ENCODE measurements at places on chromosomes 6 and 20.
A peak's percentile ranks its signal among the peaks of the same experiment; 100 is the strongest.

DNA sequence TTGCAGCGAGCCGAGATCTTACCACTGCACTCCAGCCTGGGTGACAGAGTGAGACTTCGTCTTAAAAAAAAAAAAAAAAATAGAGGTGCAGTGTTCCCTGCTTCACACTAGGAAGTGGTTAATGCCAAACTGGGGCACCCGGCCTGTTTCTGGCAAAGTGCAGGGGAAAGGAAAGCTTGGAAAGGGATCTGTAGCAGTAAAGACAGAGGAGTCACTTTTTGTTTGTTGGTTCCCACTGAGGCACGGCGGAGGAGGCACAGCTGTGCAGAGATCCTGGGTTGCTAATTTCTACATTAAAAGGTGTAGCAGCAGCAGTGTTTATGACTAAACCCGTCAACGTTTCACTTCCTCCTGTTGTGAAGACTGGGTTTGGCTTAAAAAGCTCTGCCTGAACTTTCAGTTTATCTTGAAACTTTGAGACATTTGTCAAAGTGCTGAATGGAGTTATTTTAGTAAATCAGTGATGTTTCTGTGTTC lies 125.6 kb downstream of the CARMIL1 start:
- DNase-seq: peak; percentile 51

DNA sequence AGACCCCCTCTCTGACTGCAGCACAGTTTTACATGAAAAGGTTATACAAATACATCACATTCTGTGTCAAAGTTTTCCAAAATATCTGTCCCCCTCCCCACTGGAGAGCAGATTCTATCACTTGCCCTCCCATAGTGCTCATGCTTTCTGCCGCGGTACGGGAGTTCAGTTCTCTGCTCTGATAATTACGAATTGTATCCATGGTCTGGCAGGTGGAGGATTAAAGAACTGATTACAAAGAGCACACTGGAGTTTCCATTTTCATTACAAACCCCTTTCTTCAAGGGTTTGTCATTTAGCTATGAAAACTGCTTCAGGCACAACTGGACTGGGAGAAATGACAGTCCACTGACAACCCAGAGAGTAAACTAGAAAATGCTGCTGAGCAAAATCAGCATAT lies 166.0 kb downstream of the PDSS2 start:
- no peak for DNase-seq

- no peak for DNase-seq
Observed at GRCh38 chr6:152117156-152118133, 310.0 kb downstream of the ESR1 start.

DNA sequence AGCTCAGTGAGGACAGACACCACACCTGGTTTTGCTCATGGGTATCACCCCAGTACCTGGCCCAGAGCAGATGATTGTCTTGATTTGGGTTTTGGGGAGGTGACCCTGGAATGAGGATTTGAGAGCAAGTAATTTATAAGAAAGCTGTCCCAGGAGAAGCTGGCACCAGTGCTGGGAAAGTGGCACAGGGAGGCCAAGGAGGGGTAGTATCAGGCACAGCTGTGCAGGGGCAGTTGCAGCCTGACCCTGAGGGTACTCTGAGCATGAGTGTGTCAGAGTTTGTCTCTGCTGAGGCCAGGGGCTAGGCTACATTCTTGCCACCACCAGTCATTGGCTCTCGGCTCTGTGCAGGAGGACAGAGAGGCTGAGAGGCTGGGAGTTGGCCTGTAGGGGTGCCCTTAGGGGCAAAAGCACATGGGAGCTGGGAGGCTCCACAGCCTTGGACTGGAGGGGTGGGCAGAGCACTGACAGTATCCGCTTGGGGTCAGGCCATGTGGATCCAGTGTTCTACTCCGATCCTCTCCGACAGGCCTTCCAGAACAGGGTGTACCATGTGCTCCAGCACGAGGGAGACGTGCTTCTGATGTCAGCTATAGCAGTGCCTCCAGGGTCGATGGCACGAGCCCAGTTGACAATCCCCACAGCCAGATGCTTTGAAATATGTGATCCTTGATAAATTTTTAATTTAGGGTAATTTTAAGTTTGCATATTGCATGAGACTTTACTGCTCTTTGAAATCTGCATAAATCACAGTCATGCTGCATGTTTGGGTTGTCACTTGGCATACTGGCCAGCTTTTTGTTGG lies 121.3 kb downstream of the PHACTR3 start:
- DNase-seq: no peak

DNA sequence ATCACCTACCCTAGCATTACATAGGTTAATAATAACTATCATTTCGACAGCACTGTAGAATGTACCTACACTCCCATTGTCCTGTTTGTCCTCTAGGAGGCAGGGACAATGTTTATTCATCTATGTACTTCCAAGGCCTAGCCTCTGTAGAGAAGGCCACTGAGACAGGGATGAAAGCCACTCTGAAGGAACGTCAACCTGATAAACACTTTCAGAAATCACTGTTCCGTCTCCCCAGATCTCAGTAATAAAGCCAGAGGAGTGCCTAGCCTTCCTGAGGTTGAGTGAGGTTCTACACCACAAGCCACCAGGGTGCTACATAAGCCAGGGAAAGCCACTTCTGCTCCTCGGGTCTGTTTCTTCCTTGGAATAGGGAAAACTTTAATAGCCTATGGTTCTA lies 44.8 kb downstream of the POPDC3 start:
- no peak for DNase-seq

- DNase-seq: no peak
Observed at GRCh38 chr6:84773431-84774156, 9.2 kb upstream of the TBX18 start.

DNA sequence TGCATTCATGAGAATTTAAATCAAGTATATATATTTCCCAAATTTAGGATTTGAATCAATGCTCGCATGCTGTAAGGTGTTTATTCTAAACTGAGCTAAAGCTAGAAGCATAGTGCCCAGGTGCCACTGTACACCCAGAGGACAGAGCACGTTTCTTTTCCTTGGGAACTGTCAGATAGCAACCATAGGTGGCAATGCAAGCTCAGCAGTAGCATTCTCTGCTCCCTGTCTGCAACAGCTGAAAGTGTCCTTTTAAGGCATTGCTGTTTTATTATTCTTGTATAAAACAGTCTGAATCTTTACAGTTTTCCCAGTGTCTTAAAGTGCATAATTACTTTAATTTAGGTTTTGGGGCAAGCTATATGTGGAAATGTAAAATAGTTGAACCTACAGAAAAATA lies 443.4 kb upstream of the MMS22L start:
- DNase-seq: no peak

DNA sequence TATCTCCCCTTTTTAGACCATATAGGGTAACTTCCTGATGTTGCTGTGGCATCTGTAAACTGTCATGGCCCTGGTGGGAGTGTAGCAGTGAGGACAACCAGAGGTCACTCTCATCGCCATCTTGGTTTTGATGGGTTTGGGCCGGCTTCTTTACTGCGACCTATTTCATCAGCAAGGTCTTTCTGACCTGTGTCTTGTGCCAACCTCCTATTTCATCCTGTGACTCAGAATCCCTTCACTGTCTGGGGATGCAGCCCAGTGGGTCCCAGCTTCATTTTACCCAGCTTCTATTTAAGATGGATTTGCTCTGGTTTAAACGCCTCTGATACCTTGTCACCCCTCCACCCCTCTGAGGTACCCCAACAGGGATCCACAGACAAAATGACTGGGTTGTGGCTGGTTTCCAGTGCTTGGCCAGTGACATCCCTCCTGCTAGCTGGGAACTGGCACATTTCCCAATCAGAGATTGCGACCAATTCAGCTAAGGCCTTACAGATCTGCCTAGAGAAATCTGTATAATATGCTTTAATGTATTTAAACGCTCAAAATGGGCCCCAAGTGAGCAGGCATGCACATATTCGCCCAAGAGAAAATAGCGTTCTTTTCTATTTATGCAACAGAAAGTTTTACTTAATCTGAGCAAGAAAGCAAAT lies 315.6 kb upstream of the QKI start:
- no peak for DNase-seq

- DNase-seq: no peak
Observed at GRCh38 chr6:169991031-169991390, 239.6 kb downstream of the ERMARD start.

- DNase-seq: no peak
Observed at GRCh38 chr20:44908987-44909871, 631 bp upstream of the PABPC1L start.

GRCh38 chr6:7617801-7618764 lies 28.1 kb downstream of the SNRNP48 start:
- peak; percentile 19 for DNase-seq

DNA sequence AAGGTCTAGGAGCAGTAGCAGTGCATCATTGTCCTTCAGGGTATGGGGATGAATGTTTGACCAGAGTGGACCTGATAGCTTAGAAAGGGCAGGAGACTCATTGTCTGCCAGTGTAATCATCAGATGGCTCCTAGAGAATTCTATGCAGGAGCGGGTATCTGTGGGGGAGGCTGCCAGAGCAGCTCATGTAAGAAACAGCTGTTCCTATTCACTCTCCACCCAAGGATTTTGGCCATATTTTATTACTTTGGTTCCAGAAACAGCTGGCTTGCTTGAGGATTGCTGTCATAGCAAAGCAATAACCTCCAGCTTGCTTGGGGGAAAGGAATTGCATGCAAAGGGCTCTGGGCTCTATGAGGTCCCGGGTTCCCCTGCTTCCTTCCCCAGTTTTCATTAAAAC lies 44.1 kb downstream of the RALY start:
- DNase-seq: no peak

GRCh38 chr6:133804265-133804664 lies 84.6 kb upstream of the TCF21 start:
- no peak for DNase-seq

DNA sequence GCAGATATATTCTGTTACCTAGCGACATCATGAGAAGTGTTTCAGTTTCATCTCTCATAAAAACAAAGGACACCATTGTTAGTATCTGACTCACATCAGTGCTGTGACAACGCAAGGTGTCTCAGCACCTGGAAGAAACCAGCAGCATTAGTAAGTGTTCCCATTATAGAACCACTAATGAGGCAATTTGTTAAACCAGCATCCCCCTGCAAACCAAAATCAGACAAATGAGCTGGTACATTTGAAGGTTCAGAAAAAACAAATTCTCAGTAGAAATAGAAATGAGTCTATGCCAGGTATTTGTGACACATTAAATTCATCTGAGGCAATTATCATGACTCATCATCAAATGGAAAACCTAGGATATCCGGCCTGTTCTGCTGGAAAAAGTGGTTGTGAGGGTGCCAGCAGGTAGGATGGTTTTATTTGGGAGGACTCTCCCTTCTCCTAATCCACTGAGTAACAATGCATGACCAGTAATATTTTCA lies 151.7 kb downstream of the TMEM200A start:
- peak; percentile 30 for DNase-seq

GRCh38 chr6:25660512-25660911 lies 8.5 kb downstream of the SCGN start:
- DNase-seq: no peak

DNA sequence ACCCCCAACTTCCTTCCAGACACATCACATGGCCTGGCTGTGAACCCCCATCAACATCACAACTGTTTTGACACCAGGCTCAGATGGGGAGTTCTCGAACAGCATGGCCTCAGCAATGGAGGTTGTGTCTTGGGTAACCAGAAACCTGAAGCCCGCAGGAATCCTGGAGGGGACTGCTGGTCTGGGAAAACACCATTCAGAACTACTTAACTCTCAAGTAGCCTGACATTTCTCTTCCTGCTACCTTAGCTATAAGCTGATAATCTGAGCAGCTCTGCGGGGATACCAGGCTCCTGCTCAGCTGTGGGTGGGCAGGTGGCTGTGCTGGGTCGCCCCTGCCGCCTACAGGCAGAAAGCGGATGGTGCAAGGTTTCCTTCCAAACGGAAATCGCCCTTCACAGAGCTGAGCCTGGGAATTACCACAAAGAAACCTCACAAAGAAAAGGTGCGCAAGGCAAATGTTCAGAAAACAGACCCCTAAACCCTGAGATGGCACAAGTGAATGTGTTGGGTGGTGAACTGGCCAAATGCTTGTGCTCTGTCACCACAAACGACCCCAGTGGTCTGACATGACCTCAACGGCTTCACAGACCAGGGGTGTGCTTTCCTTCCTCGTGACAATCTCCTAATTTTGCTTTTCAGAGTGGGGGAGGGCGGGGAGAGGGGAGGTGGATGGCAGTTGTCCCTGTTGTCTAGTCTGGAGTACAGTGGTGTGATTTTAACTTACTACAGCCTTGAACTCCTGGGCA lies 29.5 kb downstream of the SNX5 start:
- peak; percentile 53 for DNase-seq

DNA sequence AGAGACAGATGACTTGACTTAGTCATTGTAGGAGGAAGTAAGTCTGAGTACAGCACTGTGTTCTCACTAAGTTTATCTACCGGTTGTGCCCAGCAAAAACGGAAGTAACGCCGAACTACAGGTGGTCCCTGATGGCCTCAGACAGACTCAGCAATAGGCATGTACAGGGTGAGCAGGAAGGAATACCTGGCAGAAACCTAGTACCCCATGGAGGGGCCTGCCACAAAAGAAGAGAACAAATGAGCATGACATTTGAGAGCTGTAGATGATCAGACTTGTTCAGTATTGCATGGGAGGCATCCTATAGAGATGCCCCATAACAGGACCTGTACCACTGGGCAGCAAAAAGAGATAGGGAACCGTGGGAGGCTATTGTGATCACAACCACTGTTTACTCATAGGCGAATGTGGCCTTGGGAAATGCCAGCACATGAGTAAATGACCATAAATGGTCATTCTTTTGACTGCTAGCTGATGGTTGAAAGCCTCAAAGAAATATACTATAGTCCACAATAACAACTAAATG lies 106.4 kb upstream of the TAB2 start:
- DNase-seq: peak; percentile 30

GRCh38 chr6:71239694-71240093 lies 48.9 kb upstream of the OGFRL1 start:
- DNase-seq: no peak

GRCh38 chr6:47447722-47448121 lies 29.9 kb upstream of the CD2AP start:
- no peak for DNase-seq

GRCh38 chr6:147561726-147562125 lies 53.2 kb downstream of the SAMD5 start:
- no peak for DNase-seq

GRCh38 chr6:129069006-129069405 lies 186.1 kb downstream of the LAMA2 start:
- DNase-seq: no peak

DNA sequence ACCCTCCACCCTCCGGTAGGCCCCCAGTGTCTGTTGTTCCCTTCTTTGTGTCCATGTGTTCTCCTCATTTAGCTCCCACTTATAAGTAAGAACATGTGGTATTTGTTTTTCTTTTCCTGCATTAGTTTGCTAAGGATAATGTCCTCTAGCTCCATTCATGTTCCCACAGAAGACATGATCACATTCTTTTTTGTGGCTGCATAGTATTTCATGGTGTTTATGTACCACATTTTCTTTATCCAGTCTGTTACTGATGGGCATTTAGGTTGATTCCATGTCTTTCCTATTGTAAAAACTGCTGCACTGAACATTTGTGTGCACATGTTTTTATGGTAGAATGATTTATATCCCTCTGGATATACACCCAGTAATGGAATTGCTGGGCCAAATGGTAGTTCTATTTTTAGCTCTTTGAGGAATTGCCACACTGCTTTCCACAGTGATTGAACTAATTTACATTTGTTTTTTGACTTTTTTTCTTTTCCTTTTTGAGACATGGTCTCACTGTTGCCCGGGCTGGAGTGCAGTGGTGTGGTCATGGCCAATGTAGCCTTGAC lies 4.5 kb downstream of the KPNA5 start:
- no peak for DNase-seq

Data from CD4-positive, alpha-beta T cell treated with Interferon alpha-2 for 1 hour (primary cell).